ENCODE measurements at places on chromosomes 6 and 20.

DNA sequence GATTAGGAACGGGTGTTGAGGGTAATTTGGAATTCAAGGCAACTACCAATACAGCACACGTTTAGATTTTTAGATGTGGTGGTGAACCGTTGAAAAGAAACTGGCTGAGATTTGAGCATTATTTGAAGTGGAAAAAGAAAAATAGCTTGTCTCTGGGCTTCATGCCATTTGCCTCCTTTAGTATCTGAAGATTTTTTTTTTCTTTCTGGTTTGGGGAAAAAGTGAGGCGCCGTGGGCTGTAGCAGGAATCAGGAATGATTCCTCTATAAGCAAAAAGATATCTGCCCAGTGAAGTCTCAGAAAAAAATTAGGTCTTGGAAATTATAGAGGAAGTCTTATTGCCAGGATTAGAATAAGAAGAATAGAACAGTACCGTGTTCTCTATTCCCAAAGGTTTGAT lies 88.5 kb downstream of the RPS12 start:
- no peak for DNase-seq

- no peak for DNase-seq
These were observed 324.9 kb downstream of the LAMA2 start for GRCh38 chr6:129207832-129208231.

DNA sequence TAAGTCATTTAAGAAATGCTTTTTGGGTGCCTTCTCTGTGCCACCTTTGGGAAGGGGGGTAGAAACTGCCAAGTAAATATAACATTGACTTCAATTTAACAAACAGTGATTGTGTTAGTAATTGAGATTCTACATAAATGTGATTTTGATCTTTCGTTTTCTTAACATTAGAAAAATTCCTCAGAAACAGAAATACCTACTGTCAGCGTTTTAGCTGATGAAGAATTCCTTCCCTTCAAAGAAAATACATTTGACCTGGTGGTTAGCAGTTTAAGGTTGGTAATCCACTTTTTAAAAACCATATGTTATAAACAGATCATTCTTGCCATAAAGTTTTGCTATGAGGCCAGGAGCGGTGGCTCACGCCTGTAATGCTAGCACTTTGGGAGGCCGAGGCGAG lies 9.8 kb downstream of the NDUFAF5 start:
- DNase-seq = no peak

GRCh38 chr6:41589636-41590622 lies 43.7 kb downstream of the FOXP4 start:
- DNase-seq = no peak

DNA sequence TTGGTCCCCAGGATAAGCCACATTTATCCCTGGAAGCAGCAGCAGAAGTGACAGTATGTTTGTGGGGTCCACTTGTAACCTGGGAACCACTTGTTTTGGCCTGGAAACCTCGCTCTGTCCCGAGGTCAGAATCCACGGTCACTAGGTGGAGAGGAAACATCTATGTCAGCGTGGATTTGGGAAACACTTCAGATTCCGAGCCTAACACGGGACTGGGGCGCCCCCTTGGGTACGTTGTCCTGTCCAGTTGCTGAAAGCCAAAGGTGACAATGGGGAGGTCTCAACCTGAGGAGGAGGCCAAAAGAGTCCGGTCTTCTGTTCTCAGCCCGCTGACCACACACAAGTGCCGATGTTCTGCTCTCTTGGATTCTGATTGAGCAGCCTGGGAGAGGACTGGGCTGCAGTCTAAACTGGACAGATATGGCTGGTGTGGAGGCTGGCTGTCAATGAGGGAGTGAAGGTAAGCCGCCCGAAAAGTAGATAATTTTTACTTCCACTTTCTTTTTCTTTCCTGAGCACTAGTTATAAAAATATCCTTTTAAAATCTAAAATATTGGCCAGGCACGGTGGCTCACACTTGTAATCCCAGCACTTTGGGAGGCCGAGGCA lies 4.9 kb upstream of the ZFP57 start:
- no peak for DNase-seq

DNA sequence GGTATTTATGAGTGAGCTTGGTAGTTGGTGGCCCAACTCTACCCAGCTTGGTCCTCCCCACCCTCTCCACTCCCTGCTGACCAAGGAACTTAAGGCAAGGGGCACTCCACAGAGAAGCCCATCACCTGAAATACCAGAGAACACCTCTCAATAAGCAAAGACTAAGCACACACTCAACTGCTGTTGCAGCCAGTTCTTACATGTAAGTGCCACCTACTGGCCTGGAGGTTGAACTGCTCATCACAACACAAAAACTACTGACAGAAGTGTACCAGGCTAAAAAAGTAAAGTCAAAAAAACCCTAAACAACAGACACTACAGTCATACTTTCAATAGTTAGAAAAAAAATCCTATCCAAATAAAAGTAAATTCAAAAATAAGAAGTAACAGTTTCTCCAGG lies 146.2 kb downstream of the FAM83B start:
- DNase-seq = no peak

DNA sequence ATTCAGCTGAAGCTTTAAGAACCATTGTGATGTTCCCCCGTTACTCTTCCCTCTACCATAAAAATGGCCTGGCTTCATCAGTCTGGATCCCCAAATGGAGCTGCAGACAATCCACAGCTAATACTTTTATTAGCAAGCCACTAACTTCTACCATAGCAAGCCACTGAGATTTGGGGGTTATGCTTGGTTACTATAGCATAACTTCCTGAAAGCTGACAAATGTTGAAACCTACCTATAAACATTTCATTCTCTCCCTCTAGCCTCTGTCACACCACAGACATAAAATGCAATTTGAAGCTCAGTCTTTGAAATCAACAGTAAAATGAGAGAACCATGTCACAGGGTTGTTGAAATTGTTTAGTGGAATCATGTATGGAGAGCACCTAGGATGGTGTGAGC lies 3.0 kb upstream of the HTR1E start:
- DNase-seq = no peak

DNA sequence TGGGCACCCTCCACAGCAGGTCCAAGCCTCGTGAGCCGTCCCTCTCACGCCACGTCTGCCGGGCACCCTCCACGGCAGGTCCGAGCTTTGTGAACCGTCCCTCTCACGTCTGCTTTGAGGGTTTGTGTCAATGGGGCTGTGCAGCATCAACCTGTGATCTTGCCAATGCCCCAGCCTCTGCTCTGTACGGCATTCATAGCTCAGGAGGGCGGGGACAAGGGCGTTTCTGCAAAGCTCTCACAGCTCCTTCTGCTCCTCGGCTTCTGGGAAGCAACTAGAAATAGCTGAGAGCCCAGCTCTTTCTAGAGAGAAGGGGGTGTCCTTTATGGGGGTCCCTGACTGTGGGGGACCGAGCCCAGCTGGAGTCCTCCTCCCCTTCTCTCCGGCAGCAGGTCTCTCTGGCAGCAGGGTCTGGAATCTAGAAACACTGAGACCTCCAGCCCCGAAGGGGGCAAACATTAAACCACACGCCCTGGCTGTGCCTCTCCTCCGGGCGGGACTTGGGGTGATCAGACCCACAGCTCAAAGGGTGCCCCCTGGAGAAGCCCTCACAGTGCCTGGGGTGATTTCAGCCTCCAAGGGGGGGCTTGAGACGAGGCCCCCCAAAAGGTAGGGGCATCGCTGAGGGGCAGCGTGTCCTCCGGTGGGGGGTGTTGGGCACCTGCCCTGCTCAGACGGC lies 41.2 kb upstream of the CHRNA4 start:
- no peak for DNase-seq
